ENCODE measurements at places on chromosomes 12 and 14. TPM values are rescaled to one million over a fixed set of nuclear protein-coding genes. Genes with fewer than 3 reads are reported as not detected.

GRCh38 chr14:100639280-100639679, 52.1 kb upstream of the BEGAIN start:
- no peak for DNase-seq

DNA sequence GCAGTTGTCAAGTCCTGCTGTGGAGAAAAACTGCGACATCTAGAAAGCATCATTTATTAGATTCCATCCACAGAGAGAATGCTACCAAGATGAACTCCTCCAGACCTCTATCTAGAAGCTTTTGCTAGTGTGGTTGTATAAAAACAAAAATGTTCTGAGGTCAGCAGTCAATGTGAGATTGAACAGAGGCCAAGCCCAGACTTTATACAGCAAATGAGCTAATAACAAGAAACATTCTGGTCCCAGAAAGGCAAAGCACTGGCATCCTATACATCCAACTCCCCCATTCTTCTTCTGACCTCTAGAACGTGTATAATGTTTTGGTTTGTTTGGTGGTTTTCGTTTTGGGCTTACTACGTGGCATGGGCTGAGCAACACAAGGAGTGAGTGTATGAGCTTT, 26.7 kb upstream of the RIN3 start:
- no peak for DNase-seq

DNA sequence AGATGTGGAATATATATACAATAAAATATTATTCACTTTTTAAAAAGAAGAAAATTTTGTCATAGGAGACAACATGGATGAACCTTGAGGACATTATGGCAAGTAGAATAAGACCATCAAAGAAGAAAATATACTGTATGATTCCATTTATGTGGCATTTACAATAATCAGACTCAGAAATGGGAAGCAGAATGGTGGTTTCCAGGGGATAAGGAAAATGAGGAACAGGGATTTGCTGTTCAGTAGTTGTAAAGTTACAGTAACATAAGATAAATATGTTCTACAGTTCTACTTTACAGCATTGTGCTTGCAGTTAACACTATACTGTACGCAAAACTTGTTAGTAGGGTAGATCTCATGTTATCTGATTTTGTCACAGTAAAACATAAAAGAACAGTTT, 1271.0 kb downstream of the LRFN5 start:
- no peak for DNase-seq

GRCh38 chr14:75427126-75427481, 718 bp upstream of the JDP2 start:
- no peak for DNase-seq

DNA sequence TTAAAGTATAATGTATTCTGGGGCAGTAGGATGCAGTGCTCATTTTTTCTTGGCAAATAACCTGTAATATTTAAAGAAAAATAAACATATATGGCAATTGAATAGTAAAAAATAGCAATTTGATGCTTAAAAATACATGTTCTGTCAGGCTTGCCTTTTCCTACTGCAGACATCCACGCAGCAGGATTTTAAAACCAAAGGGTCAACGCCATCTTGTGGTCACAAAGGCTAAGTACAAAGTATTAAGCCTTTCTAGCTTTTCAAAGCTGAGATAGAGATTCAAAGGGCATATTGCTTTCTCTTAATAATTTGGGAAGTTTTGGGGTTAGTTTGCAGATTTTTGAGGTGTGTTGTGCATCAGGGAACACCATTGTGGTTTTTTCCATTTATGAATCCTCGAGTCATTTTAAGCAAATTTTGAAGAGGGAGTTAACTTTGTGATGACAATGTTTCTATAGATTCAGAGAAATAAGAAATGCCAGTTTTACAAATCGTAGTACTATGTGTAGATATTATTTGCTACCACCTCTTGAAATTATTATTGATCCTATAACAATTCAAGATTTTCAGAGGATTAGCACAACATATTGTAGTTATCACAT, 4.7 kb upstream of the CCER1 start:
- no peak for DNase-seq

- DNase-seq = no peak
These were observed 5.2 kb downstream of the CMAS start for GRCh38 chr12:22051114-22051698.

KRT83 gene
- not detected for total RNA-seq

RNASE7 gene
- not detected for total RNA-seq

Data from sigmoid colon (tissue), 7 donors.